ENCODE measurements at places on chromosomes 7 and 10.

GRCh38 chr7:3673524-3673923 lies 372.5 kb downstream of the SDK1 start:
- no peak overlapping the region for H3K4me3 ChIP-seq
- H3K27ac ChIP-seq = no peak overlapping the region

- H3K4me1 ChIP-seq = peaks cover 11% of the 10 kb centered on the region
- DNase-seq = no peak
- H3K27me3 ChIP-seq = no peaks in the 10 kb centered on the region
Observed at GRCh38 chr10:132893090-132893489, 49.3 kb downstream of the CFAP46 start.

GRCh38 chr7:116145245-116145852 lies 65.0 kb upstream of the TES start:
- no peaks in the 10 kb centered on the region for H3K4me1 ChIP-seq
- no peak overlapping the region for H3K27ac ChIP-seq
- H3K4me3 ChIP-seq = no peak overlapping the region

GRCh38 chr7:134777470-134777869 lies 2.0 kb upstream of the CALD1 start:
- peaks cover 17% of the 10 kb centered on the region for H3K4me1 ChIP-seq
- H3K27me3 ChIP-seq = no peaks in the 10 kb centered on the region
- H3K27ac ChIP-seq = peak overlapping the region; percentile 96
- H3K4me3 ChIP-seq = no peak overlapping the region
- DNase-seq = no peak

DNA sequence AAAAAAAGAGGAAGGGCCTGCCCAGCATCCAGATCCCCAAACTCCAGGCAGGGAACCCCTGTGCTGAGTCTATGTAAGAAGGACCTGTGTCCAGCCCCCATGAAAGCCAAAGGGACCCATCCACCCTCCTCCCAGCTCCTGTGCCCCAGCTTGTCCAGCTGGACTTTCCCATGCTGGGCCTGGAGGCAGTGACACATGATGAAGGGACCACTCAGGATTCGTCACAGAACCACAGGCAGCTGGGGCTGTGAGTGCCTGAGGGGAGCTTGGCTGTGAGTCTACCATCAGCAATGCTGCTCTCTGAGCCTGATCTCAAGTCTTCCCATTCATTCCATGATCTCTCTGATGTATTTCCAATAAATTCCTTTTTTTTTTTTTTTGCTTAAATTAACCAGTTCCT lies 36.2 kb upstream of the MNX1 start:
- H3K27ac ChIP-seq = no peak overlapping the region
- H3K4me3 ChIP-seq = no peak overlapping the region
- no peaks in the 10 kb centered on the region for H3K4me1 ChIP-seq

GRCh38 chr10:105514106-105514505 lies 873.0 kb downstream of the SORCS3 start:
- no peak overlapping the region for H3K4me3 ChIP-seq
- no peak overlapping the region for H3K27ac ChIP-seq
- H3K36me3 ChIP-seq = no peaks in the 10 kb centered on the region
- H3K4me1 ChIP-seq = no peaks in the 10 kb centered on the region
- no peak for DNase-seq

DNA sequence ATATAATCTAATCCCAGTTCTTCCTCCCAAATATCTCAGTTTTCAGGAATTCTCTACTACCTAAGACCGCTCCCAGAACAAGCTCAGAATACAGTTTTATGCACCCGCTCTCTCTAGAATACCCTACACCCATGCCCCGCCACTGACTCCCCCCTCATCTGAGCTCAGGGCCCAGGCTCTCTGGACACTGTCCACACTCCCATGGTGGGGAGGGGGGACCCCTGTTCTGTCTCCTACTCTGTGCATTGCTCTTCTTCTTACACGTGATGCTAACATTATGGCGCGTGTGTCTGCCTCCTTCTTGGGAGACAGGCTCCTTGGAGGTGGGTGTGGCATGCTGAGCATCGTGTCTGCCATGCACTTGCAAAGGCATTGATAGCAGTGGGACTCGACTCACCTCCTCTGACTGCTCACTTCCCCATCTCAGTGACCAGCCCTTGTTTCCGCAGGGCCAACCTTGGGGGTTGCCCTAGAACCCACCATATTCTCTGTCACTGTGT lies 127.9 kb downstream of the TCERG1L start:
- no peak overlapping the region for H3K4me3 ChIP-seq
- H3K27ac ChIP-seq = no peak overlapping the region
- no peaks in the 10 kb centered on the region for H3K36me3 ChIP-seq
- DNase-seq = no peak

- peaks cover 10% of the 10 kb centered on the region for H3K4me1 ChIP-seq
- DNase-seq = no peak
- peaks cover 13% of the 10 kb centered on the region for H3K36me3 ChIP-seq
- H3K27me3 ChIP-seq = no peaks in the 10 kb centered on the region
- H3K4me3 ChIP-seq = peak overlapping the region; percentile 95
- H3K27ac ChIP-seq = peak overlapping the region; percentile 30
Observed at GRCh38 chr7:74254858-74255379, 720 bp upstream of the RFC2 start.

DNA sequence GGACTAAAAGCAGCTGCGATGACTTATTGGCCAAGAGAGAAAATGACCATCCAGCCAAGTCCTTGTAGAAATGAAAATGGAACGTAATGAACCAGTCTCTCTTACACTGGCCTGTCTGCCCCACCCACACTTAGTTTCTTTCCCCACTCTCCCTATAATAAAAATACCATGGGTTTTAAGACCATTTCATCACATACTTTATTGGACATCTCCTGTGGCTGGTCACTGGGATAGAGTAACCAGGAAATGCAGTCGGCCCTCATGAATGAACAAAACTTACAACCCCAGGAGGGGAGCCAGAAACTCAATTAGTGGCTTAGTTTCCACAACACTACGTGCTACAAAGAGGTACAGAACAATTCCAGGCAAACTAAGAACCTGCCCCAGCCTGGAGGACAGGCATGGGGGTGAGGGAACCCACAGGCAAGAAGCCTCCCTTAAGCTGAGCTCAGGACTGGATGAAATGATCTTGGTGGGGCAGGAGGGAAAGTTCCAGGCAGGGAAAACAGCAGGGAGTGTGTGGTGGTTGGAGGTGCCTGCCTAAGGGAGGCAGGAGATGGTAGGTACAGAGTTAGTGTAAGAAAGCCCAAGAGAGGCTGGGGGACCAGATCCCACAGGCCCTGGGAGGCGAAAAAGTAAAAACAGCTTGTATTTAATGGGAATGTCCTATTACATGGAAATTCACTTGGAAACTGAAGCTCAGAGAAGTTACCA lies 29.6 kb downstream of the MKI67 start:
- DNase-seq = no peak
- peaks cover 26% of the 10 kb centered on the region for H3K36me3 ChIP-seq
- H3K4me3 ChIP-seq = no peak overlapping the region
- no peaks in the 10 kb centered on the region for H3K4me1 ChIP-seq
- no peaks in the 10 kb centered on the region for H3K27me3 ChIP-seq

GRCh38 chr10:133168617-133169031 lies 8.6 kb downstream of the KNDC1 start:
- no peak for DNase-seq
- H3K27ac ChIP-seq = no peak overlapping the region
- H3K36me3 ChIP-seq = no peaks in the 10 kb centered on the region
- H3K4me1 ChIP-seq = no peaks in the 10 kb centered on the region
- no peaks in the 10 kb centered on the region for H3K27me3 ChIP-seq

- DNase-seq = no peak
- H3K4me1 ChIP-seq = no peaks in the 10 kb centered on the region
- H3K4me3 ChIP-seq = no peak overlapping the region
- H3K36me3 ChIP-seq = no peaks in the 10 kb centered on the region
- H3K27ac ChIP-seq = no peak overlapping the region
- H3K27me3 ChIP-seq = no peaks in the 10 kb centered on the region
Observed at GRCh38 chr7:109926738-109927137, 1164.2 kb upstream of the LRRN3 start.

- H3K27ac ChIP-seq = no peak overlapping the region
- H3K4me1 ChIP-seq = no peaks in the 10 kb centered on the region
- H3K27me3 ChIP-seq = no peaks in the 10 kb centered on the region
- no peak overlapping the region for H3K4me3 ChIP-seq
Observed at GRCh38 chr7:29921404-29922010, 68.1 kb downstream of the SCRN1 start.

- no peak overlapping the region for H3K4me3 ChIP-seq
- no peak for DNase-seq
- H3K36me3 ChIP-seq = no peaks in the 10 kb centered on the region
- H3K27me3 ChIP-seq = no peaks in the 10 kb centered on the region
- H3K4me1 ChIP-seq = peaks cover 16% of the 10 kb centered on the region
Observed at GRCh38 chr10:48802611-48803071, 118.0 kb downstream of the WDFY4 start.

DNA sequence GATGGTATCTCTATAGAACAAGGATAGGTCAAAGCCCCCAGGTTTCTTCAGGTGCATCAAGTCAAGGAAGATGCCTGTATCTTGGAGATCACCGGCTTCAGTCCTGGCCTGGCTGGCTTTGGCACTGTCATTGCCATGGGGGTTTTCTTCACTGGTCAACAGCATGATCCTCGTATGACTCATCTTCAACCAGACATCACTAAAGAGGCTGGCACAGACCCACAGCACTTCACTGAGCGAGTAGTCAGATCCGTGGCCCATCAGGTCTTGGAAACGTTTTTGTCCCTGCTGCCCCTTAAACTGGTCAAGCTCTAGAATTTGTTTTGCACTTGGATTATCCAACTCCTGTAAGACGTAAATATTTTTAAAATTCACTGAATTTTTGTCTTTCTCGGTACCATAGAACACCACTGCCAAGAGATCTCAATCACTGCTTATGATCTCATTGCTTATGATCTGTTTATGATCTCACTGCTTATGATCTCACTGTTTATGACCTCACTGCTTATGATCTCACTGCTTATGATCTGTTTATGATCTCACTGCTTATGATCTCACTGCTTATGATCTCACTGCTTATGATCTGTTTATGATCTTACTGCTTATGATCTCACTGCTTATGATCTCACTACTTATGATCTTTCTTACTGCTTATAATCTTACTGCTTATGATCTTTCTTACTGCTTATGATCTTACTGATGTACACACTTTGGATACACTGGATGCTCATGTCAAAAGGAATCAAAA lies 135.2 kb downstream of the CYP26A1 start:
- no peak overlapping the region for H3K27ac ChIP-seq
- H3K4me1 ChIP-seq = peaks cover 2% of the 10 kb centered on the region
- no peaks in the 10 kb centered on the region for H3K36me3 ChIP-seq

DNA sequence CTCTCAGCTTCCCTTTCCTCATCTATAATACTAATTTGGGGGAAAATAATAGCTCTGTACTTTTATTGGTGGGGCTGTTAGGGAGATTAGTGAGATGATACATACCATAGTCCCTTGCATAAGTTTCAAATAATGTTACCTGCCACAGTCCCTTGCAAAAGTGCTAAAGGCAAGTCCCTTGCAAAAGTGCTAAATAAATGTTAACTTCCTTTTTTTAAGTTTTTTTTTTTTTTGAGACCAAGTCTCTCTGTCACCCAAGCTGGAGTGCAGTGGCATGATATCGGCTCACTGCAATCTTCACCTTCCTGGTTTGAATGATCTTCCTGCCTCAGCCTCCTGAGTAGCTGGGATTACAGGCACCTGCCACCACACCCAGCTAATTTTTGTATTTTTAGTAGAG lies 43.4 kb upstream of the SRGN start:
- no peak overlapping the region for H3K27ac ChIP-seq
- DNase-seq = no peak
- H3K4me3 ChIP-seq = no peak overlapping the region

DNA sequence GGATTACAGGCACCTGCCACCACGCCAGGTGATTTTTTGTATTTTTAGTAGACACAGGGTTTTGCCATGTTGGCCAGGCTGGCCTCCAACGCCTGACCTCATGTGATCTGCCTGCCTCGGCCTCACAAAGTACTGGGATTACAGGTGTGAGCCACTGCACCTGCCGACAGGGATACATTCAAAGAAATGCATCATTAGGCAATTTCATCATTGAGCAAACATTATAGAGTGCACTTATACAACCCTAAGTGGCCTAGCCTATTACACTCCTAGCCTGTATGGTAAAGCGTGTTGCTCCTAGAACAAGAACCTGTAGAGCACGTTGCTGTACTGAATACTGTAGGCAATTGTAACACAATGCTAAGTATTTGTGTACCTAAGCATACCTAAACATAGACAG lies 350.3 kb downstream of the GALNT17 start:
- H3K36me3 ChIP-seq = no peaks in the 10 kb centered on the region
- H3K27ac ChIP-seq = no peak overlapping the region
- H3K4me1 ChIP-seq = no peaks in the 10 kb centered on the region

- no peak overlapping the region for H3K27ac ChIP-seq
- no peaks in the 10 kb centered on the region for H3K4me1 ChIP-seq
- H3K36me3 ChIP-seq = no peaks in the 10 kb centered on the region
- H3K4me3 ChIP-seq = no peak overlapping the region
- H3K27me3 ChIP-seq = peaks cover 2% of the 10 kb centered on the region
Observed at GRCh38 chr10:70347321-70347720, 35.1 kb downstream of the LRRC20 start.

GRCh38 chr7:152231089-152231488 lies 204.7 kb downstream of the KMT2C start:
- no peak overlapping the region for H3K4me3 ChIP-seq
- H3K36me3 ChIP-seq = no peaks in the 10 kb centered on the region
- no peaks in the 10 kb centered on the region for H3K4me1 ChIP-seq
- no peak overlapping the region for H3K27ac ChIP-seq
- H3K27me3 ChIP-seq = no peaks in the 10 kb centered on the region
- DNase-seq = no peak

DNA sequence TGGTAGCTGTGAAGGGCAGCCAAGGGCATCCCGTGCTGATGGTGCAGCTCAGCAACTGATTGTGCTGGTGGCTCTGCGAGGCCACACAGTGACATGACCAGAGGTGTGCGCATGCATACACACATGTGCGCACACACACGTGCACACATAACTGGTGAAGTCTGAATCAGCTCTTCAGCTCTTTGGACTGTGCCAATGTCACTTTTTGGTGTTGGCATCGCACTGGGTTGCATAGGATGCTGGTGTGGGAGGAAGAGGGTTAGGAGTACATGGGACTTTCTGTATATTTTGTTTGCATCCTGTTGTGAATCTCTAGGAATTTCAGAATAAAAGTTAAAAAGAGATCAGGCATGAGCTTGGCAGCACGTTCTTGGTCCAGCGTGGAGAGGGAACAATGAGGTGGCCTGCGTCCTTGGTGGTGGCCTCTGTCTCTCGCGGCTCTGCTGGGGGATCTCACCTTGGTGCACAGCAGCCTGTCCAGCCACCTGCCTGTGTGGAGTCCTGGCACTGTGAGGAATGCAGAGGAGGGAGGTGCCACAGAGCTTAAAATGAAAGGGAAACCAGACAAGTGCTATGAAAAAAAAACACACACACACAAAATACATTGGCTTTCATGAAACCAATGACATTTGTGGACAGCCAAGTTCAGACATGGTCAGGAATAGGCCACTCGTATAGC lies 124.0 kb downstream of the TRRAP start:
- no peaks in the 10 kb centered on the region for H3K4me1 ChIP-seq
- no peak for DNase-seq
- no peak overlapping the region for H3K27ac ChIP-seq
- H3K4me3 ChIP-seq = no peak overlapping the region
- H3K36me3 ChIP-seq = peaks cover 59% of the 10 kb centered on the region
